ENCODE measurements at places on chromosomes 7 and 10.
A peak's percentile ranks its signal among the peaks of the same experiment; 100 is the strongest.

GRCh38 chr7:80054356-80054755 lies 80.3 kb upstream of the GNAI1 start:
- DNase-seq = no peak

DNA sequence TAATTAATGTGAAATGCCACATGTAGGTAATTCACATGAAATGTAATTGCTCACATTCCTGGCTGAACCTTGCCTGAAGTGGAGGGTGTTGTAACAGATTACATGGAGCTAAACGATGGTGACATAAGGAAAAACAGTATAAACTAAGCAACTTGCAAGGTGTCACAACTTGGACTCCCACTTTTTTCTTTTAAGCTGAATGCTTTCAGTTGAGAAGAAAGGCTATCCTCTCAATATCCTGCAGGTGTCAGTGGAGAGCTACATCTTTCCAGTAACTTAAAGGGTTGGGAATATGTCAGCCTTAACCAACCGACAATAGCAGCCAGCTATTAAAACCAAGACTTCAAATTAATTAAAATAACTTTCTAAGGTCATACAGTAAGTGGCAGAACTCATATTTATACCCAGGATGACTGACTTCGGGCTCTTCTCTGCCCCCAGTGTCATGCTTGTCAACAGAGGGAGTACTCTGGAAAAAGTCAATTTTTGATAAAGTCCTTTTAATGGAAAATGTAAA lies 33.7 kb downstream of the NRBF2 start:
- peak; percentile 21 for DNase-seq

GRCh38 chr10:115020449-115020848 lies 72.7 kb upstream of the ATRNL1 start:
- no peak for DNase-seq

- DNase-seq = no peak
These were observed 89.4 kb downstream of the NSUN6 start for GRCh38 chr10:18561861-18562551.

DNA sequence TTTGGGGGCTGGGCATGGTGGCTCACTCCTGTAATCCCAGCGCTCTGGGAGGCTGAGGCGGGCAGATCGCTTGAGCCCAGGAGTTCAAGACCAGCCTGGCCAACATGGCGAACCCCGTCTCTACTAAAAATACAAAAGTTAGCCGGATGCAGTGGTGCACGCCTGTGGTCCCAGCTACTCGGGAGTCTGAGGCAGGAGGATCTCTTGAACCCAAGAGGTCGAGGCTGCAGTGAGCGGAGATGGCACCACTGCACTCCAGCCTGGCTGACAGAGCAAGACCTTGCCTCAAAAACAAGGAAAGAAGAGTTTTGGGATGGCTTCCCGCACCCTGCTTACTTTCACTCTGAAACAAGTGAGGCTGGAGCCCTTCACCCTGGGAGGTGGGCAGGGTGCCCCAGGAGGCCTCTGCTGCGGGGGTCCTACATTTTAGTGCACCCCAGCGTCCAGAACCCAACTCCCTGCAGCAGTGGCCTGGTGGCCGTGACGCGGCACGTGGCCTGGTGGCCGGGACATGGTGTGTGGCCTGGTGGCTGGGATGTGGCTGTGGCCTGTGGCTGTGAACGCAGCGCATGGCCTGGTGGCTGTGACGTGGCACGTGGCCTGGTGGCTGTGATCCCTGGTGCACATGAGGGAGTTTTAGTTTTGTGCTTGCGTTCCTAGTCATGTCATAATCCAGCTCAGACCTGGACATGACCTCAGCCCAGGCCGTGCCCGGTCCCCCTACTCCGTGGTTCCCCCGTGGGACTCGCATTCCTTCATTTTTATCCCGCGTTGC lies 9.3 kb downstream of the KNDC1 start:
- DNase-seq = no peak

- no peak for DNase-seq
These were observed 5.8 kb downstream of the UNCX start for GRCh38 chr7:1238450-1238882.

DNA sequence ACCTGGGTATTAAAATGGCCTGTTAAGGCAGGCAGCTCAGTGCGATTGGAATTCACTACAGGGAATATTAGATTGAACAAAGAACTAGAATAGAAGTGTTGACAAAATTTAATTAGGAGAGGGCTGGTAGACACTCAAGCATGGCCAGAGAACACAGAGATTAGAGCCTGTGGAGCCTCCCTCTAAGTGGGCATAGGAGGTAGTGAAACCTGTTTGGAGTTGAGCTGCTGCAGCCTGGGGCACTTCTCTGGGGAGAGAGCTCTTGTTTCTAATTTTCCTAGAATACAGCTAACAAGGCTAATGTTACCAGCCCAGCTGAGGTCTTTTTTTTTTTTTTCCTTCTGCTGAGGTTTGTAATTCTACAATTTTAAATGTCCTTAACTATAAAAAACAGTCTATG lies 46.4 kb downstream of the TMEM168 start:
- no peak for DNase-seq

DNA sequence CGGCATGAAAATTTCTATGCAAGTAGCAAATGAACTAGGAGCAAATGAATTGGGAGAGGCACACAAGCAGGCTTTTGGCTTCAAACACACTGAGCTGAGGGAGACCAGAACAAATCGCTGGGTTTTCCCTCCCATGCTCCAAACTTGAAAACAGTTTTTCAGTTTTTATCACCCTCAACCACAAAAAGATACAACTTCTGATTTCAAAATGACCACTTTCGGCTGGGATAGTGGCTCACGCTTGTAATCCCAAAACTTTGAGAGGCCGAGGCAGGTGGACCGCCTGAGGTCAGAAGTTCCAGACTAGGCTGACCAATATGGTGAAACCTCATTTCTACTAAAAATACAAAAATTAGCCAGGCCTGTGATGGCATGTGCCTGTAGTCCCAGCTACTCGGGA lies 9.0 kb upstream of the CHUK start:
- DNase-seq = no peak

GRCh38 chr10:118754229-118754555 lies 578 bp downstream of the CACUL1 start:
- DNase-seq = no peak

- DNase-seq = no peak
These were observed 356.9 kb downstream of the PCDH15 start for GRCh38 chr10:54444170-54444569.

DNA sequence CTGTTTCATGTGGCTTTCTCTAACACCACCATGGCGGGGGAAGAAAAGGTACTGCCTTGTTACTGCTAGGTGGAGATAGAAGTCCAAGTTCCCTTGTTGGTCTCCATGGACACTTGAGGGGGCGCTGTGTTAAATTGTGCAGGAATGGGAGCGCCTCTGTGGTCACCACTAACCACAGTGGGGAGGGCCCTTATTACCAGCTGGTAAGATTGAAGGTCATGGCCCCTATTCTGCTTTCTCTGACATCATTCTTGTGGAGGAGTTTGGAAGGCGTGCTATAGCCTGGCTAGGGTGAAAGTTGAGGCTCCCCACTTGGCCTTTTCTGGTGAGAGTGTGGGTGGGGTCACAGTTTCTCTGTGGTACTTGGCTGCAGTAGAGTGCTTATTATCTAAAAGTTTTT lies 14.9 kb upstream of the MXI1 start:
- DNase-seq = no peak

- no peak for DNase-seq
These were observed 29.2 kb downstream of the COPG2 start for GRCh38 chr7:130639388-130639787.

- no peak for DNase-seq
These were observed 1.1 kb downstream of the DENND2A start for GRCh38 chr7:140639366-140640053.

- DNase-seq = no peak
These were observed 64.0 kb upstream of the RAB11FIP2 start for GRCh38 chr10:118110750-118111149.

- DNase-seq = no peak
These were observed 447.0 kb downstream of the ETV1 start for GRCh38 chr7:13542451-13542850.

DNA sequence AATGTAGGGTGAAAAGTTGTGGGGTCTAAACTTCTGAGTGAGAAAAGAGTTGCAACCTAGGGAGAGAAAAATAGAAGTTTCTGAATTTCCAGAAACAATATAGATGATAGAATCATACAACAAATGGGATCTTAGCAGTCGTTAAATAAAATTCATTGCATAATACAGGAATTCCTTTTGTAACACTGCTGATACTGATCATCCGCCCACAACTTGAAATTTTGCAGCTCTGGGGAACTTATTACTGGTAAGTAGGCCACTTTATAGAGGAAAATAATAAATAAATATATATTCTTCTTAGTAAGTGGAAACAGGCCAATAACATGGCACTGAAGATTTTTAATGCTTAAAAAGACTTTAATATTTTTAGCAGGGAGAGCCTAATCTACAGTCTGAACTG lies 81.9 kb upstream of the SMIM30 start:
- no peak for DNase-seq

DNA sequence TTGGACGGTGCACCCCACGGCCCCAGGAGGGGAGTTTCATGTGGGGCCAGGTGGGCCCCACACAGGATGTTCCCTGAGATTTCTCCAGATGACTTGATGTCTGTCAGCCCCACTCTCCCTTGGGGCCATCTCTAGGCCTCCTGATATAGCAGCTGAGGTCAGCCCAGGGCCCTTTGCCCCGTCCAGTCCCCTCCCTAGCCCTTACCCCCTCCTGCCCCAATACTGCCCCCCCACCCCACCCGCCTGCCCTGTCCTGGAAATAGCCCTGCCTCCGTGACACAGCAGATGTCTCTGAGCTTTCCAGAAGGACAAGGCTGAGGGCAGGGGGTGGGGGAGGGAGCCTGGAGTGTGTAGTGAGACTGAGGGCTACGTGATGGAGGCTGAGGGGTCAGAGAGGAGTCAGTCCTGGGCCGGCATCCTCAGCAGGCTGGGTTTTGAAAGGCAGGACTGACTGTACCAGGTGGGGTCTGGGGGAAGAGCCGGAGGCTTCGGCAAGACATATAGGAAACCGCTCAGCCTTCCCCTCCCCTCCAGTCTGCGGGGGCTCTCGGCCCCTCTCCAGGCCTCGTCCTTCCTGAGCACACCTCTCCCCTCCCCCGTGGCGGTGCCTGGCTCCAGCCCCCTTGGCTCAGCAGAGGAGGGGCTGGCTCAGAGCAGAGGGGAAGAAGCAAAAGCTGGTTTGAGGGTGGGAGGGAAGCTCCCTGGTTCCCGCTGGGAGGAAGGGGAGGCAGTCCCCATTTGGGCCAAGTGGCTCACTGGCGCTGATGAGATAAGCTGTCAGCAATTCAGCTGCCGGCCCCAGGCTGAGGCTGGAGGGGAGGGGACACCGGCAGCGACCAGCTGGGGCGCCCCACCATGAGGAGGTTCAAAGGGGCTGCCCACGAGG lies 2.0 kb downstream of the FLNC start:
- no peak for DNase-seq

DNA sequence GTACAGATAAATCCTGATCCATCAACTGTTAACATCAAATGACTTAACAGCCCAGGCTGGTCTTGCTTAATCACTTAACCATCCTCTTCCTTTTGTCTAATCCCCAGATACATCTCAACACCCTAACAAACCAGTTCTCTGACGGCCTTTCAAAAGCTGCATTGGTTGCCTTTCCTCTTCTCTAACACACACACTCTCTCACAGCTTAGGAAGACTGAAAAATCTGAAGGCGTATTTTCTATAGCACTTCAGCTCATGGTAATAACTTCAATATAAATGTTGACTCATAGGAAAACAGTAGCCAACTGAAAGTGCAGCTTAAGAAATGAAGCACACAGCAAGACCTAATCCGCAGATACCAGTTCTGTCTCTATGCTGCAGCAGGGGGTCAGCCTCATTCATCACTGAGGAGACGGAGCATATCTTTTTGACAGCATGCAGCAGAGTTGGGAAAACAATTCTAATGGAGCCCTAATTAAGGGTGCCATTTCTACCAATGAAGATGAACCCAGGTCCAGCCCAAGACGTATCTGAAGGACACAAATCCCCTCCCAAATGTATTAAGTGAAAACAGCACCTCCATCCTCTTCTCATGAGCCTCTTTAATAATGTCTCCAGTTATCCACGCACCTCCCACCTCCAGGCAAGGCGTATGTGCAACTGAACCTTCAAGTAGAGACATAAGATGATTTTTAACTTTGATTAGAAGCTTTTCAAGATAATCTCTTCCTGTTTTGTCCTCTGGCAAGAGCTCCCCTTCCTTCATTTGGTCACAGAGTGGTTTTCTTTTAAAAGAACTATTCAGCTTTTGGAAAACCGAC lies 211.7 kb upstream of the NFE2L3 start:
- peak; percentile 48 for DNase-seq

- no peak for DNase-seq
These were observed 890.9 kb upstream of the POT1 start for GRCh38 chr7:125820495-125820894.

DNA sequence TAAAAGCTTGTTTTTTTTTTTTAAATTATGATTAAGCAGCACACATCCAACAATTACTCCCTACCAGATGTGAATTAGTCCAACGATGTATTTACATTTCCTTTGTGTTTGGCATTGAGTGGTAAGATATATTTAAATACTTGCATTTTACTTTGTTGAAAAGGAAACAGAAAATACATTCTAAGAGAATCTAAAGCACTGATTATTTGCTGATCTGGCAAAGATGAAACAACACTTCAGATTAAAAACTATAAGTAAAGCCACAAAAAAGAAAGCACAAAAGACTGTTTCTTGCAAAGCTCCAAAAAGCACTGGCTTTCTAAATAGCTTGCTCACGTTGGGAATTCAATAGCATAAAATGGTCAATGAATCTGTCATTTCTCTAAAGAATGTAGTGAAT lies 466.5 kb downstream of the PHTF2 start:
- DNase-seq = no peak

- no peak for DNase-seq
These were observed 16.9 kb upstream of the PRF1 start for GRCh38 chr10:70619271-70620019.

DNA sequence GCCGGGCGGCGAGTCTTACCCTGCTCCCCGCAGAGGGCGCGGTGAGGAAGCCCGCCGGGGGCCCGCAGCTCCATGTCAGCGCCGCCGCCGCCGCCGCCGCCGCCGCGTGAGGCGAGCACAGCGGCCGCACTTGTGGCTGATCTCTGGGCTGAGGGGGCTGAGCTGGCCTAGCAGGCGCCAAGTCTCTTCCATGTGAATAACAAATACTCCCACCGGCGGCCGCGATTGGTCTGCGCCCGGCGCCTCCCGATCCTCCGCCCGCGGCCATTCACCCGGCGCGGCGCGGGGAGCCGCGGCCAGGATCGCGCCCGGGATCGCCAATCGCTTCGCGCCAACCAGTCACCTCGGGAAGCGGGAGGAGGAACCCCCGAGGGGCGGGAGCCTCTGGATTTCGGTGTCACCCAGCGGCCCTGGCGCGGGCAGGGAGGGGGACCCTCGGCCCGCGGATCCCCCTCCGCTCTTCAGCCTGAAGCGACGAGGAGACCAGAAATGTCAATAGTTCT lies at the start of gene GRM8:
Gene GRM8 (minus strand): TSS at position 164 of the 503 bp plus-strand sequence.
- peak; percentile 71 for DNase-seq

- no peak for DNase-seq
These were observed 1.2 kb upstream of the CHAT start for GRCh38 chr10:49612513-49613164.

GRCh38 chr10:110076559-110077318 lies 69.0 kb downstream of the ADD3 start:
- no peak for DNase-seq

DNA sequence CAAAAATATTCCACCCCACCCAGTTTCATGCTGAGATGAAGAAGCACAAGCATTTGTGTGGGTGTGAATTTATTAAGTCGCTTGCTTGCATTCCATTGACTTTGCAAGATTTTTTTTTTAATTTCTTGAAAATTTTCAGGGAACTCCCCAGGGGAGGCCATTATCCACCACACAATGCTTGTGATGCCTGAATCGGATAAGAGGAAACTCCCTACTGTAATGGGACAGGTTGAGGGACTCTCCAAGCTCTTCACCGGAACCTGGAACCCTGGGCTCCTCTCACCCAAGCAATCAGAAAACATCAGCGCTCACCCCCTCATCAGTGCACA lies 153.6 kb upstream of the ZMIZ1 start:
- DNase-seq = no peak
